ENCODE measurements at places on chromosomes 2 and 18. TPM values are rescaled to one million over a fixed set of nuclear protein-coding genes. Genes with fewer than 3 reads are reported as not detected.

GRCh38 chr2:88133875-88134274 lies 6.0 kb upstream of the FABP1 start:
- H3K4me1 ChIP-seq = no peaks in the 10 kb centered on the region
- H3K27me3 ChIP-seq = no peaks in the 10 kb centered on the region
- H3K4me3 ChIP-seq = no peak overlapping the region
- H3K36me3 ChIP-seq = no peaks in the 10 kb centered on the region

DNA sequence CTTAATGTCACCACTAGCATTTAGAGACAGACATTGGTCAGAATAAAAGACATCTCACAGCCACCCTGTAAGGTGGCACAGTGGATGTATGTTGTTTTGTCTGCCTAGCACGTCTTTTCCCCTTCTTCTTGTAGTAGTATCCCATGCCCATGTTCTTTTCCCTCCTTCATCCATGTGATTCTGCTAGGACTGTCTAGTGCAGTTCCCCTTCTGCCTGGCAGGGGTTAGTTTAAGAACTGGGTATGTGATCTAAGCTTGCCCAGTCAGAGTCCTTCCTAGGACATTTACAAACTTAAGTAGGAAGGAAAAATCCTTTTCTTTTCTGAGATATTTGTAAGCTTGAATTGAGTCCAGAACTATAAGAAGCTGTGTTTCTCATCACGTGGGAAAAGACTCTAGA lies 172.3 kb downstream of the BABAM2 start:
- H3K4me3 ChIP-seq = no peak overlapping the region
- no peak overlapping the region for H3K27ac ChIP-seq
- H3K27me3 ChIP-seq = no peaks in the 10 kb centered on the region

PARD3B gene
- 6.7 TPM for total RNA-seq

CFAP65 gene
- total RNA-seq = not detected

GRCh38 chr2:100703739-100704138 lies 116.2 kb upstream of the NPAS2 start:
- no peaks in the 10 kb centered on the region for H3K27me3 ChIP-seq
- no peaks in the 10 kb centered on the region for H3K36me3 ChIP-seq
- H3K4me1 ChIP-seq = no peaks in the 10 kb centered on the region
- H3K27ac ChIP-seq = no peak overlapping the region
- no peak overlapping the region for H3K4me3 ChIP-seq

- no peaks in the 10 kb centered on the region for H3K27me3 ChIP-seq
- no peak overlapping the region for H3K4me3 ChIP-seq
- H3K36me3 ChIP-seq = no peaks in the 10 kb centered on the region
- DNase-seq = no peak
Measured at GRCh38 chr2:20429528-20429927, 17.3 kb upstream of the RHOB start.

GRCh38 chr18:27789406-27789805 lies 387.5 kb downstream of the CDH2 start:
- no peak overlapping the region for H3K4me3 ChIP-seq
- no peaks in the 10 kb centered on the region for H3K36me3 ChIP-seq
- no peak for DNase-seq
- no peaks in the 10 kb centered on the region for H3K27me3 ChIP-seq

- H3K27ac ChIP-seq = peak overlapping the region; percentile 29
- no peaks in the 10 kb centered on the region for H3K36me3 ChIP-seq
- peaks cover 54% of the 10 kb centered on the region for H3K4me1 ChIP-seq
- no peak overlapping the region for H3K4me3 ChIP-seq
- DNase-seq = no peak
Measured at GRCh38 chr18:44851856-44852621, 171.4 kb downstream of the SETBP1 start.

GRCh38 chr2:121177896-121178295 lies 107.1 kb downstream of the TFCP2L1 start:
- H3K4me1 ChIP-seq = no peaks in the 10 kb centered on the region
- H3K27me3 ChIP-seq = no peaks in the 10 kb centered on the region
- no peak overlapping the region for H3K27ac ChIP-seq
- no peak for DNase-seq

EPHA4 gene
- 22.4 TPM for total RNA-seq

PLGLB1 gene
- total RNA-seq = 1.0 TPM

GRCh38 chr18:3652380-3653262 lies 202.6 kb downstream of the TGIF1 start:
- H3K27ac ChIP-seq = peak overlapping the region; percentile 72
- H3K27me3 ChIP-seq = no peaks in the 10 kb centered on the region
- H3K36me3 ChIP-seq = no peaks in the 10 kb centered on the region
- H3K4me1 ChIP-seq = peaks cover 46% of the 10 kb centered on the region
- DNase-seq = peak; percentile 38
- no peak overlapping the region for H3K4me3 ChIP-seq

Measured in heart right ventricle (tissue), 16 donors.